ENCODE measurements at places on chromosomes 6 and 20.

DNA sequence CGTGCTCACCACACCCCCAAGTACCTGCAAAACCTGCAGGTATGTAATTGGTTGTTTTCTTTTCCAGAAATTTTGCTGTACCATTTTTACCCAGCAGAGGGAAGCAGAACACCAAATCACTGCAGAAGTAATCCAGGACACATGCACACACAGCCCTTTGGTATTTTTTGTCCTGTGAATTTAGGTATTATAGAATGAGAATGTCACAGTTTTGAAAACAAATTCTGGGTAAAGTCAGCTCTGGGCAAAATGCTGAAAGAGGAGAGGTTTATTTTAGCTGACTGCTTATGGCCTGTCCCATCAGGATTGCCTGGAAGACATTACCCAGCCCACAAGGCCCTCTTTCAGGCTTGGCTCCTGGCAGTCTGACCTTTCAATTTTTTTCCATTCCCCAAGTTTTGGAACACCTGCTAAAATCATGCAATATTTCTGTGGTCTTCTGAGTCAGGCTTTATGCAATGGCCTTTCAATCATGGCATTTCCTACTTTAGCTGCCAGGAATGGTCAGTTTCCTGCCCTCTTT is 3.5 kb upstream of the EFHC1 start:
- no peak for DNase-seq

DNA sequence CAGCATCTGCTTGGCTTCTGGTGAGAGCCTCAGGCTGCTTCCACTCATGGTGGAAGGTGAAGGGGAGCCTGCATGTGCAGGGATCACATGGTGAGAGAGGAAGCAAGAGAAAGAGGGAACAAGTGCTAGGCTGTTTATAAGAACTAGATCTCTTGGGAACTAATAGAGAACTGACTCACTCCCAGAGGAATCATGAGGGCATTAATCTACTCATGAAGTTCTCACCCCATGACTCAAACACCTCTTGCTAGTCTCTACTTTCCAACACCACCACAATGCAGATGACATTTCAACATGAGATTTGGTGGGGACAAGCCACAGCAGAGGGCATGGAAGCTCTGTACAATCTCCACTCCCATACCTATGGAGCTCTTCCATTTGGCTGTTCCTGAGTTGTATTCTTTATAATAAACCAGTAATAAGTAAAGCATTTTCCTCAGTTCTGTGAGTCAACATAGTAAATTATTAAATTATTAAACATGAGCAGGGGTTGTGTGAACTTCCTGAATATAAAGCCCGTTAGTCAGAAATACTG is 524.1 kb upstream of the NRSN1 start:
- no peak for DNase-seq

DNA sequence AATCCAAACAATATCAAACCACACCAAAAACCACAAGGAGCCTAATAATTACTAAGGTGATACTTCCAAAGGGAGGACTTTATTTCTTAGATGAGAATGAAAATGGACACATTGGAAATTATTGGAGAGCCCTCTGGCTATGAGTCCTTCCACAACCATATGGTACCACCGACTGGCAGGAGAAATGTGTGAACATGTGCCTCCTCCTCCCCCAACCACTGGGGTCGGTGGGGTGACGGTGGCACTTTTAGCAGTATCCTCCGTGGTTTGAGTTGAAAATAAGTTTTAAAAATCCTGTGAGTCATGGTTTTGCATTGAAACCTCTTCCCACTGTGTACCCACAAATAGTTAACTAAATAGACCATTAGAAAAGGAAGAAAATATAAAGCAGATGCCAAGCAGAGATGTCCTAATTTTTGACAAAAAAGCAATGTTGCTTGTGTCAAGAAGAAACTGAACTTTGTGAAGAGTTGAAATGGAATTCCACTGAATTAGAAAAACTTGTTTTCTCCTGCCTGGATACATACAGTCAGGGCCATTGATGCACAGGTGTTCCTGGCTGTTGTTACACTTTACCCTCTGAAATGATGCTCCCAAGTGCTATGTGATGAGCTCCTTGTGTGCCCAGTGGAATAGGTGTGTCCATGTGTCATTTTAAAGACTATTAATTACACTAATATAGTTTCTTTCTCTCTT is 3.2 kb downstream of the EDN1 start:
- DNase-seq, result no peak

GRCh38 chr20:18513208-18513607 is 5.5 kb downstream of the SEC23B start:
- DNase-seq, result no peak

- no peak for DNase-seq
These were observed 235.1 kb upstream of the FOXQ1 start for GRCh38 chr6:1076531-1077459.

DNA sequence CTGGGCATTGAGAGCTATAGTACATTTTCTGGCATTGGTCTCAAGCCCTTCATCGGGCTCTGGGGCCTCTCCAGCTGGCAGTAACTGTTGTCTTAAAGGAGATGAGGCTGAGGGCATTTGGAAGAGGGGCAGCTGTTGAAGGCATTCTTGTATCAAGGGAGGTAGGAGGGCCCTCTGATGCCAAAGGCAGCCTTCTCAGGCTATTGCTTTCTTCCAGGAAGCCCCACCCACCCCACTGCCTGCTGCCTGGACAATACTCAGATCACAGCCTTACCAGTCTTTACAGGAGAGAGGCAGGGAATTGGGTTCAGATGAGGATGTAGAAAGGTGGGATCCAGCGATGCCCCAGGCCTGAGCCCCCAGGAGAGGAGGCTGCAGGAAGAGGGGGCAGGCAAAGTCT is 46.0 kb downstream of the CPXM1 start:
- DNase-seq, result no peak

DNA sequence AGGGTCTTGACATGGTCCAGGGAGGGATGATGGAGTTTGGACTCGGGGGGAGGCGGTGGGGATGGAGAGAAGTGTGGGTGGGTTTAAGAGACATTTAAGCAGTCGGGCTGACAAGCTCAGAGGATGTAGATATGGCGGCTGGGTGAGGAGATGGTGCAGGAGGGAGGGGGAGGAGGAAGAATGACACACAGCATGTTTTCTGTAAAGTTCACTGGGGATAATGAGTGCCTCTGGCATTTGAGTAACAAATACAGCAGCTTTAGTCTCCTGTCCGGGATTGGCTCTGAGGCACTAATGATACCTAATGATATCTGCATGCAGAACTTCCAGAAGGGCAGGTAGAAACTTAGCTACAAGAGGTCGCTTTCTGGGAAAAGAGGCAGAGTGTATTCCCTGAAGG is 107.8 kb downstream of the DHX35 start:
- no peak for DNase-seq

DNA sequence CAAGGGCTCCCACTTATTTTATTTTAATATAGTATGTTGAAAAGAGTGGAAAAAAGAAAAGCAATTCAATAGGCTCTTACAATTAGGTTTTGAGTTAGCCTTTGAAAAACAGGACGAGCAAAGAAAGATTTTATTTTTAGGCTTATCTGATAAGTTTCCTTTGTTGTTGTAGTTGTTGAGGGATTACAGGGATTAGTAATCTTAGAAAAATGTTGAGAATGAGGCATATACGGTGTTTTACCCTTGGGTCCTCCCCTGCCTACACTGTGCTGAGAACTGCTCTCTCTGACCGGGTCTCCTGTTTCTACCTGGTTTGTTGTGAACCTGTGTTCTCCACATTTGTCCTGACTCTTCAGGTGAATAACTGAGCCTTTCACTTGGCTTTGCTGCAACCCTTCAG is 16.7 kb downstream of the TRAPPC3L start:
- DNase-seq, result no peak

- no peak for DNase-seq
These were observed 260.4 kb downstream of the RNGTT start for GRCh38 chr6:88702956-88703556.

DNA sequence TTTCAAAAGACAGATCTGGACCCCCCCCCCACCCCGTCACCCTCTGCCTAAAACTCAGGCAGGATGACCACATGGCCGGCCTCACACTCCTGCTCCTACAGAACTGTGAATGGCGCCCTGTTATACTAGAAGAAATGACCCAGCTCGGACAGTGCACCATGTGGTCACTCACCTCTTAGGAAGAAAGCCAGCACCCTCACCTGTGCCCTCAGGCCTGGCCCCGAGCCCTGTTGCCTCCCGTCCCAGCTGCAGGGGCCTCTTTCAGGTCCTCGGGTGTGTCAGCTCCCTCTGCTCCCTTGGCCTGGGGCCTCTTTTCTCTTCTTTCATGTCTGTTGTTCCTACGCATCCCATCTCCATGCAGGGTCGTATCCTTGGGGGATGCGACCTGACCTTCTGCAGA is 23.7 kb downstream of the OSBPL2 start:
- no peak for DNase-seq

DNA sequence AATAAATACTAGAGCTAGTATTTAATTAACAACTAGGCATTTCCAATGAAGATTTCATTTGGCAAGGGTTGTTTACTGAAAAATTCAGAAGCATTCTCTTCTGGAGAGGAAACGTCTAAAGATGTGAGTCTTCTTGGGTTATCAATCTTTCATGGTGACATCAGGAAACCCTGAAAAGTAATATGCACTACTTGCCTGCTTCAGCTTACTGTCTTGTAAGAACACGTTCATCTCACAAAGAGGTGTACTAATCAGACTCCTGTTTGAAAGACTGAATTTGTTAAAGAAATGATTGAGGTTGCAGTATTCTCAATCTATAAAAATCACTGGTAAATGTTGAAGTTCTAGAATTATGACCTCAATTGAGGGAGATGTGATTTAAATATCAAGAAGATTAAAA is 16.9 kb downstream of the PLEKHG1 start:
- DNase-seq, result no peak

DNA sequence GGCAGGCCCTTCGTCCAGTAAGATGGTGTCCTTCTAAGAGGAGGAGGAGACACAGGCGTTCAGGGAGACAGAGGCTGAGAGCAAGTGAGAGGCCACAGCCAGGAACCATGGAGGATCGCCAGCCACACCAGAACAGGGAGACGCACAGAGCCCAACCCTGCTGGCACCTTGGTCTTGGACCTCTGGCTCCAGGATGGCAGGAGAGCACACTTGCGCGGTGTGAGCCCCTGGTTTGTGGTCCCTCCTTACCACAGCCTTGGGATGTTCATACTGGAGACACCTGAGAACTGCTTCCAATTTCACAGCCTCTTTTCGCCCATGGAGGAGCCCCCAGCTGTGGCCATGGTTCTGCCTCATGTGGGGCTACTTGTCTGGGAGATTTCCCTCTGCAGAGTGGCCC is 222.4 kb downstream of the DLL1 start:
- DNase-seq, result no peak

GRCh38 chr20:36852187-36852586 is 23.8 kb upstream of the TLDC2 start:
- no peak for DNase-seq

GRCh38 chr20:51801122-51801822 is 1.0 kb downstream of the SALL4 start:
- DNase-seq, result no peak

DNA sequence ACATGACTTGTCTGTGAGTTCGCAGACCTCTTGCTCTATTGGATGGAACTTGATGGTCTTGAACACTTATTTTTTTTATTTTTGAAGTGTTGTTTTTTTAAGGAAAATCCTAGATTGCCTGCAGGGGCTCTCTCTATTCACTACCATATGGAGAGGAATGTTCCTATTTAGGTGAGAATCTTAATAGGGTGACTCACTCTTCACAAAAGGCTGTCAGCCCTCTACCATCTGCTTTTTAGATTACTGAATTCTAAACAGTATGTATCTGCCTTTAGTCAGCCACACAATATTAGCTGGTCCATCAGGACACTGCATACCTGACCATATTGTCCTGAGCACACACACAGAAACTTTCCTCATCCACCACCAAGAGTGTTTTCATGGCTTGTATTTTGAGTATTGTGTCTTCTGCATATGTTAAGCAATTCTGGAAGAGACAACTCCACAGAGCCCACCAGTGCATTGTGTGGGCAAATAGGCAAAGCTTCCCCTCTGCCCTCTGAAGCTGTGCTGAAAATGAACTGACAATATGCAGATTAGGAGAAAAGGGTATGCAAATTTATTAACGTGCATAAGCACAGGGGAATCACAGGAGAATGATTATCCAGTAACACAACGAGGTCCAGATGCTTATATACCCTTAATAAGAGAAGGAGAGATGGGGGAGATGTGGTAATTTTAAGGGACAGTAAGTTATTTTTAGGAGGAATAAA is 6.6 kb upstream of the BTBD9 start:
- no peak for DNase-seq

DNA sequence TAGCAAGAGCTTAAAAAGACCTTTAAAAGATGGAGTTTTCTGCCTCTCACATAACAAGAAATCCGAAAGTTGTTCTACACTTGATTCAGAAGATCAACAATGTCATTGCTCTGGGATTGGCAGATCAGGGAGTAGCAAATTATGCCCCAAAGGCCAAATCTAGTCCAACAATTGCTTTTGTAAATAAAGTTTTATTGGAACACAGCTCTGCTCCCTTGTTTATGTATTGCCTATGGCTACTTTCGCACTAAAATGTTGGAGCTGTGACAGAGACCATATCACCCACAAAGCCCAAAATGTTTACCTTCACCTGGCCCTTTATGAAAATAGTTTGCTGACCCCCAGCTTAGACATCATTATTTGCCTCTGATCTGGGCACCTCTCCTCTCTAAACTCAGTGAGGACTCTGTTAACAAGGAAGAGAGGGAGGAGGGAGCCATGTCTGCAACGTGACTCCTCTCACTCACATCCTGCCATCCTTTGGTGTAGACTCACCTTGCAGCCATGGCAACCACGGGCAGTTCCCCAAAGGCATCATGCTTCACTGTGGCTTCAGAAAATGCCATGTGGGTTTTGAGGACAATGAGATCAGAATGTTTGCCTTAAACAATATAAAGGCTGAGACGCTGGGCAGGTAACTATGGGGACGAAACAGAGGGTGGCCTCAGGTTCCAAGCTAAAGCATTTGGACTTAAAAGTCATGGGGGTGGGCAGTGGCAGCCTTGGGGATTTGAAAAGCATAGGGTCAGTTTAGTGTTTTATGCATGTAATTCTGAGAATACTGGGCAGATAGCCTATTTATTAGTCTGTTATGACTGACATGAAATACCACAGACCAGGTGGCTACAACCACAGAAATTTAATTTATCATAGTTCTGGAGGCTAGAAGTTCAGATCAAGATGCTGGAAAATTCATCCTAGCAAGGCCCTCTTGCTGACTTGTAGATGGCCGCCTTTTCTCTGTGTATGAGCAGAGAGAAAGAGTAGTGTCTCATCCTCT is 149.7 kb upstream of the TNFAIP3 start:
- peak; percentile 66 for DNase-seq

GRCh38 chr6:6543181-6543879 is 45.2 kb upstream of the LY86 start:
- DNase-seq, result no peak

DNA sequence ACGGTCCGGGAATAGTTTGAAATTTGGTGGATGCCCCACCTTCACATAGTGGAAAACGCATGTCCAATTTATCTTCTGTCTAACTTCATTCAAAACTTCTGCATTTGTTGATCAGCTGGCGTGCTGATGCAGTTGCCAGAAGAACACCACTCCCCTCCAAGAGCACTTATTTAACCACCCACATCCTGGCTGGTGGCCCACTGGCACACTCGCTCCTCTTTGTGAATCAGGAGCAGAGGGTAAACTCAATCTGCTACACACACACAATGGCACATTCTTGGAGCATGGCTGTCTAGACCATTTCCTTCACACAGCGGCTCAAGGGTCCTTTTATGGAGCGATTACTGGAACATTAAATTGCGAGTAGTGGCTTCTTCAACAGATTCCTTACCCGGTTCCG is 55.1 kb upstream of the CEP162 start:
- no peak for DNase-seq

Measured in activated CD8-positive, alpha-beta memory T cell treated with anti-CD3 and anti-CD28 coated beads for 24 hours (primary cell).